Urothelium cell line (cell line): ENCODE measurements at places on chromosomes 5 and 9.

- no peak for DNase-seq
These were observed 163.4 kb upstream of the DAB2 start for GRCh38 chr5:39588179-39588578.

- no peak for DNase-seq
These were observed 36.5 kb downstream of the PPIC start for GRCh38 chr5:122999947-123000563.

DNA sequence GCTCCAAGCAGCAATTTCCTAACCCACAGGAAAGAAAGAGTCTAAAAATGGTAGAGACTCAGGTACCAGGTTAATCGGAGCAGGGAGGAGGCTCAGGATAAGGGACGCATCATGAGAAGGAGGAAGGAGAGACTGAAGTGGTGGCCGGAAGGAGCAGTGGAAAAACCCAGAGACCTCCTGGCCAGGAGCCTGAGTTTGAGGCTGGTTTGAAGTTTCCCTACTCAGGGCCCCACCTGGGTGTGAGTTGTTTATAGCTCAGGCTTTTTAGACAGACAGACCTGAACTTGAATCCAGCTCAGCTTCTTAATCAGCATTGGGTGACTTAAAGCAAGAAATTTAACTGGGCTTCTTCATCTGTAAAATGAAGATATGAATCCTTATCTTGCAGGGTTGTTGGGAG is 11.9 kb upstream of the AQP7 start:
- DNase-seq: no peak

- no peak for DNase-seq
These were observed 292.1 kb upstream of the RORB start for GRCh38 chr9:74205056-74205455.

DNA sequence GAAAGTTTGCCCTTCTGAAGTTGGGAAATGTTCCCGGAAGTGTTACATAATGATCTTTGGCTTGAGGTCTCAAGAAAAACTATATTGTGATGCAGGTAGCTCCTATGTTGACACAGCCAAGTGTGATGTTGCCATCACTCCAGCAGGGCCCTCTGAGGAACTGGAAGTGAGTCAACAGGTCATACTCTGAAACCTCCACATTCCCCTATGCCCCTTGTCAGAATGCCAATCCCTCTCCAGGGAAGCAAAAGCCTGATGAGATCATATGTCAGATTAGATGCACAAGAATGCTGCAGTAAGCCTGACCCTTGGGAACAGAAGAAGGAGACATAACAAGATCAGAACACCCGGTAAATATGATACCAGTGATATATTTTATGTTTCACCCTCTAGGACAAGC is 66.8 kb upstream of the ITGA2 start:
- DNase-seq: peak; percentile 81

DNA sequence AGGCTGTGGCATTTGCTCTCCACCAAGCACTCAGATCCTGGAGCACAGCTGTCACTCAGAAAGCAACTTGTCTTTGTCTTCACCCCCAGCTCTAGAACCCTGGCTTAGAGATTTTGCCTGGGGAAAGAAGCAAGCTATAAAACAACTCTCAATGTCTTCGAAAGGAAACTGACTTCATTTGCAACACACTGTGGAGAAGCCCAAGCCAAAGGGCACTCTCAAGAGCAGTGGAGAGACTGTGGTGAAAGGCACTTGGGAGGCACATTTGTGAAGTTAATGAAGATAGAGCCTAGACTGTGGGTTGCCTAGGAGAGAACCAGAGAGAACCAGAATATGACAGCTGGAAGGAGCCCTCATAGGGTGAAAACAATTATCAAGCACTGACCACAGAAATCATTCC is 103.4 kb downstream of the CFAP95 start:
- DNase-seq: no peak
